ENCODE measurements at places on chromosomes 4 and X.
A peak's percentile ranks its signal among the peaks of the same experiment; 100 is the strongest.

GRCh38 chr4:31291238-31291637, 571.1 kb downstream of the PCDH7 start:
- no peak for DNase-seq

DNA sequence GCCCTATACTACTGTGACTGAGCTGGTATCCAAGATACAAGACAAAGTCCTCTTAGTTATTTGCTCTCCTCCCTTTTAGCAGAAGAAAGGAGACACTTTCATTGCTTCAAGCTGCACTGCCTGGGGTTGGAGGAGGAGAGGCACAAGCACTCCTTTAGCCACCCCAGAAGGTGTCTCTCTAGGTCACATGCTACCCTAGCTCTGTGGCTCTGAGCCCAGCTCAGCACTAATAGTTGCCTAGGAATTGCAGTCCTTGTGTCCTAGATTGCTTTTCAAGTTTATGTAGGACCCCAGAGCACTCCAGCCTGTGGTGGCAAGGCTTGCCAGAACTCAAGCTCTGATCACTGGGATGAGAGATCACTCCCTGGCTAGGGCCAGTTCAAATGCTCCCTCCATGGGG, 24.4 kb upstream of the LHFPL1 start:
- no peak for DNase-seq

DNA sequence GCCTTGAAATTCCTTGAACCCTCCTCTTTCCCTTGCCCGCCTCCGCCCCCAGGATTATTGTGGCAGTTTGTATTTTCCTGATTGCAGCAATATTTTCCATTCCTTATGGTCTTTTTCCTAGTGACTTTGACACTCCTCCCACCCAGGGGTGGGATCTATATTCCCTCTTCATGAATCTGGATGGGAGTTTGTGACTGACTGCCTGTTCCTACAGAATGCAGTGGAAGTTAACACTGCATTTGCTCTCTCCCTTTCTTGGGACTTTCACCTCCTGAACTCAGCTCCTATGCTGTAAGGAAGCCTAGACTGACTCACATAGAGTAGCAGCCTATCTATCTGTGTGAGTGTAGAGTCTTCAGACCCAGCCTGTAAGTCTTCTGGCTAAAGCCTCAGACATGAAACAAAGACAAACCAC, 2.2 kb downstream of the FUNDC2 start:
- DNase-seq = no peak

- DNase-seq = no peak
These were observed 71.8 kb downstream of the FBXO8 start for GRCh38 chr4:174211622-174212044.

GRCh38 chrX:109685656-109686078, 47.4 kb downstream of the ACSL4 start:
- DNase-seq = no peak

DNA sequence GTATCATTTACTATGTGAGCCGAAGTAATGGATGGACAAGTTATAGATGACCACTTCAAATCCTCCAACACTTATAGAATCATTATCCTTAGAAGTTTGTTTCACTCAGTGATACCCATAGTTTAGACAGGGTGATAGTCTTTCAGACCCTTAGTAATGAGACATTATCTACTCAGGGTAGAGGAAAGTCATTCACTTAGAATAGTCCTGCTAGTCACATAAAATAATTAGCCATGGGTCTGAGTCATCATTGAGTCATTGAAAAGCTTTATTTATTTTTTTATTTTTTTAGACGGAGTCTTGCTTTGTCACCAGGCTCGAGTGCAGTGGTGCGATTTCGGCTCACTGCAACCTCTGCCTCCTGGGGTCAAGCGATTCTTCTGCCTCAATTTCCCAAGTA, 321.7 kb upstream of the FSTL5 start:
- no peak for DNase-seq

DNA sequence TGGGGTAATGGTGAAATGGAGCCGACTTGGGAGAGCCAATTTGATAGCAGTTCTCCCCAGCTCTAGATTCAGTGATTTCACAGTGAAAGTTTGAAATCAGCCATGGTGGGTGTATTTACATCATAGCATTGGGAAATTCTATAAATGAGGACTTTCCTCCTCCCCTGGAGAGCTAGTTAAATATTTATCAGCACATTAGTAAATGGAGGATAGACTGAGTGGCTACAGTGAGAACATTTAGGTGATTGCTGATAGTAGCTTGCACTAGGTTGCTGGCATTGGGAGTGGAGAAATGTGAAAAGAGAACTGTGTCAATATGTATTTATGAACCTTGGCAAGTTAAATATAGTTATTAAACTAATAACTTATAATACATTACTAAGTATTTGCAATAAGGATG, 347.3 kb downstream of the CCSER1 start:
- DNase-seq = no peak

DNA sequence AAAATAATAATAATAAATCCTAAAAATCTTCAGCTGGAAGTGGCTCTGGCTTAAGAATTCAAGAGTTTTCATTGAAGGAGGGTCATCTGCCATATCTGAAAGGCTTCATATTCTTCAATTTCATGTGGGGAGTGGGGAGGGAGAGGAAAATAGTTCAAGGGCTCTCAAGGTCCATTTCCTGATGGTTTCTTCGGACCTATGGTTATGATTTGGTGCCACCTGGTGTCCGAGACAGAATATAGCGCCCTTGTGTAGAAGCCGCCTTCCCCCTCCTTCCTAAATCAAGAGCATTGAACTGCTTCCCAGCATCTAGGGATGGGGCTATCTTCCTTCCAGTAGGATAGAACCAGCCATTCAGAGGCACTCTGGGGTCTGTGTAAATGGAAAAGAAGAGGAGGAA, 34.3 kb downstream of the NLGN3 start:
- DNase-seq = peak; percentile 12

DNA sequence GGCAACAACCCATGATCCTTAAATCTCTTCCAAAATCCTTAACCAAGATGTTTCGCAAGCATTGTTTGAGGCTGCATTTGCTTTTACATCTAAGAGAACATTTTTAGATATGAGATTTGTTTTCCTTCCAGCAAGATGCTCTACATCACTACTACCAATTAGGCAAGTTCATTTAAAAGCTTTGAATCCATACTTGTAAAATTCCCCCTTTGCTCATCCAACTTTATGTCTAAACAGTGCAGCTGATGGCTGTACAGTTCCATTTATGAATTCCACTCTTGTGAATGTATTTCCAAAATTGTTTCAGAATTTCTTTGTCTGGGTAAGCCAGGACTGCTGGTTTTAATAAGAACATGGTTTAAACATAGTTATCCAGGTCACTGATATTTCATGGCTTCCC, 31.5 kb downstream of the RAI2 start:
- DNase-seq = no peak

DNA sequence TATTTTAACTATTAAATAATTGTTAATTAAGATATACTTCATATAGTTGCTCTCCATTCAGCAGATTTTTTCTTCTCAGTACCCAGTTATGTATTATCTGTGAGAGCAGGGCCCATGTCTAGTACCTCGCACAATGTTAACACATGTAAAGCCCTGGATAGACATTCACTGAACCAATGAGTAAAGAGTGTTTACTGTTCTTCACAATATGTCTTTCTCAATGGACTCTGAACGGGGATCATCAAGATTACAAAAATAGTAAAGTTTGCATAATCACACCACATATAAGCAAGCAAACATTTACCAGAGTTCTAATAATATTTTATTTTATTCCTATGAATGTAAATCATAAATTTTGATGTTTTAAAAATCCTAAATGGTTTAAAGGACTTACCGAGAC, 47.1 kb downstream of the FBXO8 start:
- DNase-seq = no peak

- no peak for DNase-seq
These were observed 193.1 kb downstream of the SPATA18 start for GRCh38 chr4:52244103-52244775.

- DNase-seq = no peak
These were observed 207.4 kb upstream of the VCX start for GRCh38 chrX:7635604-7636003.

GRCh38 chr4:75490155-75490554, 24.0 kb downstream of the RCHY1 start:
- DNase-seq = no peak

GRCh38 chr4:110129544-110129943, 68.9 kb downstream of the ELOVL6 start:
- DNase-seq = no peak
